ENCODE measurements at places on chromosomes 2 and 18.

GRCh38 chr2:219155054-219155644 lies 5.5 kb downstream of the NHEJ1 start:
- no peak for DNase-seq

DNA sequence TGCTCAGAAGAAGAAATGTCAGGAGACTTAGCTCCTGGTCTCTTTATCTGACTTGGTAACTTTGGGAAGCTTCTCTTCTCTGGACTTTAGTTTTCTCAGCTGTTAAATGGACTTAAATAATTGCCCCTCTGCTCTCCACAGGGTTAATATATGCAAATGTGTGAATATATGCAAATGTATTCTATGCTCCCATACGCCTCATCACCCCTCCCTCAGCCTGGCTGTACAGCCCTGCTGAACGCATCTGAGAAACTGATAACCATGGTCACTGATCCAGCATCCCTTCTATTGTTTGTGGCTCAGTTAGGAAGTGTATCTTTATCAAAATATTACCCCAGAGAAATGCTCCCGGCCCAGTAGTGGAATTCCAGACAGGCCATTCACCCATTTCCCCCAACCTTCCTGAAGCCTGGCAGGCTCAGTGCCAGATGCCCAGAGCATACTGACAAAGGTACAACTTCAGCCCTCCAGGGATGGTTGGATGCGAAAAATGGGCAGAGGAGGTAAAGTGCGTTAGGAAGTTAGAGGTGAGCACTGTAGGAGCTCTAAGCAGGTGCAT lies 103.4 kb downstream of the DYSF start:
- DNase-seq: no peak

- no peak for DNase-seq
Measured at GRCh38 chr2:237866101-237866621, 6.7 kb downstream of the RAMP1 start.

- no peak for DNase-seq
Measured at GRCh38 chr2:169221745-169222369, 140.5 kb downstream of the LRP2 start.

- no peak for DNase-seq
Measured at GRCh38 chr2:188776634-188777033, 197.5 kb upstream of the COL3A1 start.

- peak; percentile 62 for DNase-seq
Measured at GRCh38 chr18:12934454-12935071, 13.2 kb upstream of the SEH1L start.

GRCh38 chr2:9613291-9613690 lies 17.5 kb downstream of the YWHAQ start:
- no peak for DNase-seq

- no peak for DNase-seq
Measured at GRCh38 chr2:212448698-212449097, 89.9 kb downstream of the ERBB4 start.

DNA sequence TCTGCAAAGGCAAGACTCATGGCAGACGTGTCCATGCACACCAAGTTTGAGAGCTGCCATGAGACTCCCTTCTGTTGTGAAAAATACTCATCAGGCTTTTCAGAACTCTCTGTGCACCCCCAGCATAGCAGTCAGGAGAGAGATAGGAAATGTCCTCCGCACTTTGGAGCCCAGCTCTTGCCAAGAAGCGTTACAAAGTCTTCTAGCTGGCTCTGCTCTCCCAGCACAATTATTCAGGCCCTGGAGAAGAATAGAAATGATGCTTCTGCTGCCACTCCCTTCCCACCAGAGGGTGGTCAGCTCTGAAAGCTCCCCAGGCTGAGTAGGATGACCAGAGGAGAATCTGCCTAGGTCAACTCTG lies 594.4 kb upstream of the ID2 start:
- no peak for DNase-seq

- DNase-seq: no peak
Measured at GRCh38 chr2:113206251-113206650, 32.5 kb downstream of the PSD4 start.

DNA sequence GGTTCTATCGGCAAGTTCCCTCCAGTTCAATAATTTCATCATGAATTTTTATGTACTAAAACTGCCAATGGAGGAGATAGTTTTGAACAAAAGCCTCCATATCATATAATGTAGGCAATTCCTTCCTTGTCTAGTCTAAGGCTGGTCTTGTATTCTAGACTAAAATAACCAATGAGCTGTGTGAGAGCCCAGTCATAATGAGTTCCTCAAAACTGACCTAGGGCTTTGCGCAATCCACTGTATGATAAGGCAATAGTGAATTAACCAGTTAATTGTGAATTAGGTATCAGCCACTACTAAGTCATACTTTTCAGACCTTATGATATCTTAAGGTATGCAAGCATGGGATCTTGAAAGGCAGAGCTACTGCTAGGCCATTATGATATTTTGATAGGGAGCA lies 7.6 kb upstream of the UXS1 start:
- no peak for DNase-seq

GRCh38 chr2:234245945-234246344 lies 195.4 kb downstream of the SPP2 start:
- DNase-seq: no peak

DNA sequence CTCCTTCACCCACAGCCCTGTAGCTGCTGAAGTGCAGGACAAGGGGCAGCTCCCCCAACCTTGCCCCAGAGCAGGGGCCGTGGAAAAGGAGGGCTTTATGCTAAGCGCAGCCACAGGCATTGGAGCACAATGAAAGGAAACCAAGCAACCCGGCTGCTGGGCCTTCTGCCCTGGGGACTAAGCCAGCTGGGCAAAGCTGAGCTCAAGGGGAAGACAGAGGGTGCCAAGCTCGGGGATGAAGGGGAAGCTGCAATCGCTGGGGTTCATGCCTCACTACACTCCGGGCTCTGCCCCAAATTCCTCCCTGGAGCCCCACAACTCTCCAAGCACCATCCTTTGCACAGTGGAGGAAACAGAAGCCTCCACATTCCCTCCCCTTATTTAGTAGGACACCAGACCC lies 12.4 kb downstream of the SFXN5 start:
- DNase-seq: no peak

DNA sequence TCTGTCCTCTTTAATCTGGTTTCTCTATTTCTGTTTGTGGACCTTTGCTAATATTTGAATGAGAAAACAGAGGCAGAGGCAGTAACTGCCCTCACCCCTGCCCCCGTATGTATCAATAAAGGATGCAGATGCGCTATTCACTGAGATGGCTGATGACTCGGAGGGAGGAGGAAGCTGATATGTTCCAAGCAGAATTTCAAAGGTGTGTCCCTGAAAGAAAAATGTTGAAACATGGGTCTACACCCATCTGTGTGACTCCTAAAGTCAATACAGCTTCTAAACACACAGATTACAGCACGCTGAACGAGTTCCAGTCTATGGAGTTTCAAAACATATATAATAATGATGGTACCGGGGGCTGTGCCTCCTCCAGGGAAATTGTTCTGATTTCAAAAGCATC lies 38.8 kb downstream of the EPHA4 start:
- DNase-seq: no peak

- no peak for DNase-seq
Measured at GRCh38 chr2:25388491-25388890, 46.8 kb upstream of the DNMT3A start.

- no peak for DNase-seq
Measured at GRCh38 chr2:56118474-56118873, 65.3 kb upstream of the CCDC85A start.

DNA sequence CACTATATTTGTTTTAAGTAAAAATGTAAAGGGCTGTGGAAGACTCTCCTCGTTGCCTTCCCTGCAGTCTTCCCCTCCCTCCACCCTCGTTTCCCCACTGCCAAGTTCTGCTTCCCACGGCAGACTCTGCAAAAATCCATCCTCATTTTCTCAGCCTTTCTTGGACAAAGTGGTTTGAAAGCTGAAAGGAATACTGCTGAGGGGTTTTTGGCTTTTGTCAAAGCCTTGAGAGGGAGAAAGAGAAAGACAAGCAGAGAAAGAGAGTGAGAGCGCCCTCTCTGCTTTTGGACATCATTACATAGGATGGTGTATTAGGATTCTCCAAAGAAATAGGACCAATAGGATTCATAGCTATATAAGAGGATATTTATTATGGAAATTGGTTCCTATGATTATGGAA lies 455.9 kb upstream of the SOX11 start:
- no peak for DNase-seq

DNA sequence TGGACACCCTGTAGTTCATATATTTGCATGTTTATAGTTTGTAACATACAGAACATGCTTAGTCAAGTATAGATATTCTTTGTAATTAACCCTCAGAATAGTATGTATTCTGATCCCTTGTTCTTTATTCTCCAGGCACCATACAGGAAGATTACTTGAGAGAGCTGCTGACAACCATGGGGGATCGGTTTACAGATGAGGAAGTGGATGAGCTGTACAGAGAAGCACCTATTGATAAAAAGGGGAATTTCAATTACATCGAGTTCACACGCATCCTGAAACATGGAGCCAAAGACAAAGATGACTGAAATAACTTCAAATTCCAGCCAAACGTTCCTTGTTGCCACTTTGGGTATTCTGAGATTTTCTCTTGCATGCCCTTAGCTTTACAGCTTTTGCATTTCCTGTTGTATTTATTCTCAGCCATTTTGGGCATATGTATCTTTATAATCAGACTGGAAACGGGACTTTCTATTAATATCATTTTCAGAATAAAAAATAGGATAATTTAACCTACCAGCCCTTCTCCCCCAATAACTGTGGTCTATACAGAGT lies 6.2 kb upstream of the MYL12B start:
- no peak for DNase-seq

DNA sequence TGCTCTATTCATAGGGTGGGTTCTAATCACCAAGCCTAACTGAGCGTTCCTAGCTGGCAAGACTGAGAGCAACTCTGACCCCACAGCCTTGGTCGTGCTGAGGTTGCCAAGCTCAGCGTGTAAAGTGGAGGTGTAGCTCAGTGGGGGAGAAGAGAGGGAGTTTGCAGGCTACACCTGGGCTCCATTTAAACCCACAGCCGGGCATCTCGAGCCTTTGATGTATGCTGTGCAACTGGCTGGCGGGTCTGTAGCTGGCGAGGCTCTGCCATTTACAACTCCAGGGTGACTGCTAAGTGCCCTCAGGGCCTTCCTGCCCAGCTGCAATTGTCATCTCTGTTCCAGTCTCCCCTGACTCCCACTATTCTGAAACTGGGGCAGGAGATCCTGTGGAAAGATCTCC lies 20.0 kb upstream of the CHRNA1 start:
- DNase-seq: no peak

- no peak for DNase-seq
Measured at GRCh38 chr2:226798422-226799210, 1.0 kb downstream of the IRS1 start.

- no peak for DNase-seq
Measured at GRCh38 chr2:161206471-161207032, 46.3 kb downstream of the TANK start.

DNA sequence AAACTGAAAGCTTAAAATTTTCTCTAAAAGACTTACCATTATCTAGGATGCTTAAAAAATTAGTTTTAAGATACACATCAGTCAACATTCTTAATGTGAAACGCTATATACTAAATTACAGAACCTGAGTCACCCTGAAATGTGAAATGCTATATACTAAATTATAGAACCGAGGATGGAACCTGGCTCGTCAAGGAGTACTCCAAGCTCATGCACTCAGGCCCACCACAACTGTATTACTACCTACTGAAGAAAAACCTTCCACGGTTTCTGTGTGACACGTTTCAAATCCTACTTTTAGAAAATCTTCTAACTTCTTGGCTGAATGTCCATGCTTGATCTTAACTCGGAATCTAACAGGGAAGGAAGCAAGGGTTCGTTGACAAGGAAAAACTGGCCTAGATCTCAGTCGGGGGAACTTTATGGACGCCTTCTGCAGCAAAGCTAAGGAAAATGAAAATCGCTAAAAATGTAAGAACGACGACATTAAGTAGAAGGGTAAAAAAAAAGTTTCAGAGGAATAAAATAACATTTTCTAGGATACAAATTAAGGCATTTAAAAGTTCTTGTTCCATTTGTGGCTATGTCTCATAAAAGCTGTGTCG lies 1.4 kb downstream of the PRKD3 start:
- no peak for DNase-seq

DNA sequence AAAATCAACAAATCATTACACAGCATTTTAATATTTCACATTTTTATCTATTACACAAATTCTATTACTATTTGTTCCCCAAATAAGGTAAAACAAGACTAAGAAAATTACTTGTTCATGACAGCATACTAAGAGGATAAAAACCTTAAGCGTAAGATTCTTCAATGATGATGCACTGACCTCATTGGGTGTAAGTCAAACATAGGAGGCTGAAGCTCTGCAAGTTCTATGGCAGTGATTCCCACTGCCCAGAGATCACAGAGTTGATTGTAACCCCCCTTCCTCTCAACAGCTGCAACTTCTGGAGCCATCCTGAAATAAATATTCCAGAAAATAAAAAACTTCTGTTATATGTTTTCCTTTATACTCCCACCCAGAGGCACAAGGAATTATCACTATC lies 82.2 kb upstream of the CDKL4 start:
- no peak for DNase-seq

- DNase-seq: no peak
Measured at GRCh38 chr18:31098878-31099277, 3.3 kb downstream of the DSC2 start.

DNA sequence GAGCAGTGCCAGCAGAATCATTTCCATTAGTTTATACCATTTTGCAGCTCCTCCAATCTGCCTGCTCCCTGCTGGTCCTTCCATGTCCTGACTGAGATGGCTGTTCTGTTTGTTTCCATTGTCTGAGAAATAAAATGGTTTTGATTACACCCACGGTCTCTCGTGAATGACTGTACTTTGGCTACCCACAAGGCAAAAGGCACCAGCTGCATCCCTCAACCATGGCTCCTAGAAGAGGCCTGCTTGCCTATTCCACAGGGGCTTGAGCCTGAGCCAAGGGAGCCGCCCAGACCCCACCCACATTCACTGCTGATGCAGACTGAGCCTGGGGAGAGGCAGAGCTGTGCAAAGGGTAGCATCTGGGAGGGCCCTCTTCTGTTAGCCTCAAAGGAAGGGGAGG lies 31.2 kb downstream of the MARCHF4 start:
- DNase-seq: no peak

DNA sequence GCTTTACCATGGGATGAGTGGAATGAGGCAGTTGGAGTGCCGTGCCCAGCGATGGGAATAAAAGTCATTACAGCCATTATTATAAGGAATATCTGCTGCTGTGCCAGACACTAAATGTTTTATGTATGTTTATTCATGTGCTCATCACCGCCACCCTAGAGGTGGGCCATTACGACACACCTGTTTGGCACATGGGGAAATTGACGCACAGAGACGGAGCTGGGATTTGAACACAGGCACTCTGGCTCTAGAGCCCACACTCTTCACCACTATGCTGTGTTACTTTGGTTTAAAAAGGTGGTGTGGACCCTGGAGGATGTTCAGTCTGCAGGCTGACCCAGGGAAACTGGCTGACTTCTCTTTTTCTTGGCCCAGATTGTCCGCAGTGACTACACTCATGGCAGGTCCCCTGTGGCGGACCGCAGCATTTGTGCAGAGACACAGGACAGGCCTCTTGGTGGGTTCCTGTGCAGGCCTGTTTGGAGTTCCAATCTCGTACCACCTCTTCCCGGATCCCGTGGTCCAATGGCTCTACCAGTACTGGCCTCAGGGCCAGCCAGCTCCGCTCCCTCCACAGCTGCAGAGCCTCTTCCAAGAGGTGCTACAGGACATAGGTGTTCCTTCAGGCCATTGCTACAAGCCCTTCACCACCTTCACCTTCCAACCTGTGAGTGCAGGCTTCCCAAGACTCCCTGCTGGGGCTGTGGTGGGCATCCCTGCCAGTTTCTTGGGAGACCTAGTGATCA lies 1.6 kb downstream of the TMEM177 start:
- DNase-seq: no peak

- no peak for DNase-seq
Measured at GRCh38 chr2:88659538-88659915, 31.9 kb upstream of the RPIA start.

- DNase-seq: no peak
Measured at GRCh38 chr2:146108993-146109392, 1589.1 kb upstream of the ZEB2 start.

Data from stimulated activated CD4-positive, alpha-beta T cell treated with anti-CD3 and anti-CD28 coated beads, TNF-alpha, amount 100 ng/mL, for 4 hours (primary cell).